B cell (primary cell): ENCODE measurements at places on chromosomes 13 and 19.

- DNase-seq = no peak
These were observed 16.1 kb upstream of the UPF1 start for GRCh38 chr19:18815673-18816072.

DNA sequence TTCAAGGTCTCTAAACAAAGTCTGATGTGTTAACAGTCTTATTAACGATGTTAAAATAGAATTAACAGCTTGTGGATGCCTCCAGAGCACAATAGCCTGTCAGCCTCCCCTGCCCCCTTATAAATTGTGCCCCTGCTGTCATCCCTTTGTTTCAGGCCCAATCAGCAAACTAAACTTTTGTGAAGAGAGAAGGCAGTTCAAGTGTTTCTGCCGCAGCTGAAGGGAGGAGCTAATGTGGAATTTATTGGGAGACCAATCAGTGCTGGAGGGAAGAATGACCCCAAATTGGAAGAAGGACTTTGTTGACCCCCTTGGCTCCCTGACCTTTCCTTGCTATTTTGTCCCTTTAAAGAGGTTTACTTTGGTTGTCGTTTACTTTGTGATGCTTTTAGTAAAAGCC lies 160.5 kb downstream of the TM9SF2 start:
- no peak for DNase-seq

GRCh38 chr13:112448621-112449544 lies 72.7 kb downstream of the SPACA7 start:
- DNase-seq = no peak

DNA sequence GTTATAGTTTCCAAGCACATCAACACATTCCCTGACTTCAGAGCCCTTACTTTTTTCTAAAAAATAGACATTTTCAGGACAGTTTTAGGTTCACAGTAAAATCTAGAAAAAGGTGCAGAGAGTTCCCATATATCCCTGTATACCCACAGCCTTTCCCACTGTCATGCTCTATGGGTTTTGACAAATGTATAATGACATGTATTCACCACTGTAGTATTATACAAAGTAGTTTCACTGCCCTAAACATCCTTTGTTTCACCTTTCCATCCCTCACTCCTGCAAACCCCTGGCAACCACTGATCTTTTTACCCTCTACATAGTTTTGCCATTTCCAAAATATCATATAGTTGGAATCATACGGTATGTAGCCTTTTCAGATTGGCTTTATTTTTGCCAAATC lies 15.6 kb downstream of the NAA16 start:
- no peak for DNase-seq

- no peak for DNase-seq
These were observed 262.7 kb downstream of the DNAJC15 start for GRCh38 chr13:43285933-43286597.

- DNase-seq = no peak
These were observed at the start of gene MYH14 for GRCh38 chr19:50203281-50204080. TSS of gene MYH14 (plus strand) at chr19:50203622. CDS start at chr19:50210366, 6,744 bp downstream.

- no peak for DNase-seq
These were observed 826.9 kb downstream of the UQCRFS1 start for GRCh38 chr19:28386066-28386465.

DNA sequence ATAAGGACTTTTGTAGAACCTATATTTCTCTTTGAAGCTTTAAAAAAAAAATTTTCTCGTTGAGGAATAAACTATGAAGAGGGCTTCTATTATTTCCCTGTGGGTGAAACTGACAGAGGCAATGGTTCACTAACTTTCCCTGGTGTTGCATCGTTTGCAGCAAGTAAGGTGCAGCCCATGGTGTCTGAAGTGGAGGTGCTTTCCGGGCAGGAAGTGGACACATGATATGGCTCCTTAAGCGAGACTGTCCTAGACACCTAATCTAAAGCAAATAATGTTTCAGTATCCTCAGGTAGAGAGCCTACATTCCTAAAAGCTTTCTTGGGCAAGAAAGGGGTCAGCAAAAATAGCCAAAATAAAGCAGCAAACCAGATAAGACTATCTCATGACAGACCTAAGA lies 437.6 kb upstream of the ARGLU1 start:
- no peak for DNase-seq

DNA sequence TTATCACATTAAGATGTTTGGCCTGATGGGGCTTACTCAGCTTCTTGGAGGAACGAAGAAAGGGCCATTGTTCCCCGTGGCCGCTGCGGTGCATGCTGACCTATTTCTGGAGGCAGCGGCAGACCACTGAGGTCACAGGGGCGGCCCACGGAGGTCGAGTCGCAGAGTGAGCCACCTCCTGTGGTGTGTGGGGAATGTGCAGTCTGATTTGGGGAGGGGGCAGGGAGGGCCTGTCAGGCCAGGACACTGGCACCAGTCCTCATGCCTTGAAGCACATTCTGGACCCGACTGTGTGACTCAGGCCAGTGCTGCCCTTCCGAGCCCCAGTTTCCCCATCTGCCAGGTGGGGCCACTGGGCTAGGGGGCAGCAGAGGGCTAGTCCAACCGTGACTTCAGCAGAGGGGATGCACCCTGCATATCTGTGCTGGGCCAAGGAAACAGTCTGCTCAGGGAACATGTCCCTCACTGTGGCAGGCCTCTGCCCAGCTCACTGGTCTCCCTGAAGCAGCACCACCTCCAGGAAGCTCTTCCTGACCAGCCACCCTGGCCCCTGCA lies 6.3 kb downstream of the SLC7A10 start:
- DNase-seq = no peak

- no peak for DNase-seq
These were observed 220.7 kb upstream of the RXFP2 start for GRCh38 chr13:31518645-31519044.
